ENCODE measurements at places on chromosomes 12 and 14.

DNA sequence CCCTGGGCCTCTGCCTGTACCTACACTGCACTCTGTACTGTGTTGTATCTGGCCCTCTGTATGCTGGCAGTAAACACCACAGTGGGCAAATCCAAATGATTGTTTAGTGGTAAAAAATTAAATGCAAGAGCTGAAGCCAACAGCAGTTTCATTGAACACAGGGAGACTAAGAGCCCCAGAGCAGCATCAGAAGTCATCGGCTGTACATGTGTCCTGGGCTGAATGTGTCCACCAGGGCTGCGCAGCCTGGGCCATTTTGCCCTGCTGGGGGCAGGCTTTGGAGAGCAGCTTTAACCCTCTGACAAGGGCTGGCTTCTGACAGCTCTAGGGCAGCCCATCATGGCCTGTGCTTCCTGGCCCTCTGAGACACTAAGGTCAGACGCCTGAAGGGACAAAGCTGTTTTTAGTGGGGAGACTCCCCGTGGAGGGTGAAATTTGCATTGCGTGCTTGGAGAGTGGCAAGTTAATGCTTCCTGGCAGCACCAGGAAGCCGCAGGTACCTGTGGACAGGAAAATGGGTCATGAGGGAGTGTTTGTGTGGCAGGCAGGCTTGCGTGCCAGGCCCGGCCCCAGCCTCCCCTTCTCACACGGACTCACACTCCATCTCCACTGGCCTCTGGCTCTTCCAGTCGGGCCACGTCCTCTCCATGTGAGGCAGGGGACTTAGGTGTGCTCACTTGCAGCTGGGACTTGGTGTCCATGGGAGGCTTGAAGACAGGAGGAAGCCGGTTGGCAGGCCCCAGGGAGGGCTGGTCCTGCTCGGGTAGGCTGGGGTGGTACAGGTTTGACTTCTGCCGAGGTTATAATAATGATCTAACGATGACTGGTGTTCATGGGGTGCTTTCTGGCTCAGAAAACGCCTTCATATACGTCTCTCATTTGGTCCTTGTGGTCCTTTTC is 150.1 kb downstream of the TSPAN9 start:
- DNase-seq: no peak

DNA sequence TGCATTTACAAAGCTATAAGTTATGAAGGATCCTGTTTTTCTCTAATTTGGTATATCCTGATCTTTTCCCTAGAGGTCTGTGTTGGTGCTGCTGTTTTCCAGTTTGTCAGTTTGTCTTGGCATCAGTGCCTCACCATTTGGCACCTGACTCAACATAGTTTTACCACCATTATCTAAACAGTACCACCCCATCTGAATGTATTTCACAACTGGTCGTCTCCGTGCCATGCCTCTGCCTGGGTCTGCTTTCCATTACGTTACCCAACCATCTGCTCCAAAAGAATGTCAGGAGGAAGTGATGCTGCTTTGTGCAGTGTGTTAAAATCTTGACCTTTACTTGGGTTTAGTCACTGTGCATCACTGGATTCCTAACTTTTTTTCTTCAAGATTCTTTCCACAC is 129.3 kb upstream of the RASSF8 start:
- DNase-seq: peak; percentile 16

- no peak for DNase-seq
Measured at GRCh38 chr12:120677765-120678473, 9.0 kb upstream of the MLEC start.

GRCh38 chr14:89139404-89140247 is 277.4 kb downstream of the FOXN3 start:
- DNase-seq: no peak

- no peak for DNase-seq
Measured at GRCh38 chr12:68580911-68581310, 29.8 kb upstream of the RAP1B start.

GRCh38 chr12:71685312-71685906 is 473 bp upstream of the TMEM19 start:
- DNase-seq: no peak

DNA sequence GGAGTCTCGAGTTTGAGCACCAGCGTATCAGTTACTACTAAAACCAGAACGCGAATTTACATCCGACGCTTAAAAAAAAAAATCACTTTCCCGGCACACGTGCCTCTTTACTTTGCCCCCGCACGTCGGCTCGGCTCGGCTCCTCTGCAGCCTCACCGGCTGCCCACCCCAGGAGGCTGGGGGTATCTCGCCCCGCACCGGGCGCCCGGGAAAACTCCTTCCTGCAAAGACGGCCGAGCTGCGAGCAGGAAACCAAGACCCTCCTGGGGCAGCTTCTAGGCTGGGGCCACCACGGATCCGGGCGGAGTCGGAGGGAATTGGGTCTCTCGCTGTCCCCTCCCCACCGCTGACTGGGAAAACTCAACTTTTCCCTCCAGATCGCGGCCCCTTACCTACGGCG is 610 bp downstream of the VSIG10 start:
- DNase-seq: no peak

GRCh38 chr14:75793806-75794205 is 132.8 kb downstream of the TTLL5 start:
- DNase-seq: no peak

GRCh38 chr12:90099288-90099687 is 390.6 kb upstream of the ATP2B1 start:
- DNase-seq: no peak

GRCh38 chr12:10126413-10126812 is 3.6 kb downstream of the CLEC7A start:
- no peak for DNase-seq

DNA sequence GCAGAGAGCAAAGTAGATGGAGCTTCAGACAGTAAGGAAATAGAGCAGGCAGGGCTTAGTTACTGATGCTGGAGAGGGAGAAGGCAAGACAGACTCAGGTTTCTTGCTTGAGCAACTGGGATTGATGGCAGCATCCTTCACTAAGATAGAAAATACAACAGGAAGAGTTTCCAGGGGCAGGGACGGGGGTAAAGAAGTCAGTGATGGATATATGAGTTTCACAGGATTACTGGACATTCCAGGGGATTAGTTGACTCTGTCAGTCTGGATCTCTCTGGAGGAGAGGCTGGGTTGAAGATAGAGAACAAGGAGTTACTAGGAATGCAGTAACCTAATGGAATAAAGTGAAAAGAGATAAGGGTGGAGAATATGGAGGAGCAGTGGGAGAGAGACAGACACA is 74.5 kb upstream of the ATF1 start:
- no peak for DNase-seq

DNA sequence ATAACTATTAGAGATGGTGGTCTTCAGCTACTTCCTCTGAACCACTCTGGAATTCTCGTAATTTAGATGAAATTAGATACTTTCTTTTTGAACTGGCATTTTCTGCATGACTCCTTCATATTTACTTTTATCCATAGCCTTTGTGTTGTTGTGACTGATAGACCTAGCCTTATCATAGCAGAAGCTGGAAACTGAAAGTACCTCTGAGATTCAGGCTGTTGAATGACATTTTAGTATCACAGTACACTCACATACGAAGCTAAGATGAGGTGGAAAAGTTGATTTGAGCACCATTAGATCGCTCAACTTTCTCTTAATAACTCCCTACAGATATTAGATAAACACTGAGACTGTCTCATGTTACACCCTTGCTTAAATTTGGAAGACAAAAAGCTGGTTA is 525.1 kb upstream of the FBXO33 start:
- no peak for DNase-seq

DNA sequence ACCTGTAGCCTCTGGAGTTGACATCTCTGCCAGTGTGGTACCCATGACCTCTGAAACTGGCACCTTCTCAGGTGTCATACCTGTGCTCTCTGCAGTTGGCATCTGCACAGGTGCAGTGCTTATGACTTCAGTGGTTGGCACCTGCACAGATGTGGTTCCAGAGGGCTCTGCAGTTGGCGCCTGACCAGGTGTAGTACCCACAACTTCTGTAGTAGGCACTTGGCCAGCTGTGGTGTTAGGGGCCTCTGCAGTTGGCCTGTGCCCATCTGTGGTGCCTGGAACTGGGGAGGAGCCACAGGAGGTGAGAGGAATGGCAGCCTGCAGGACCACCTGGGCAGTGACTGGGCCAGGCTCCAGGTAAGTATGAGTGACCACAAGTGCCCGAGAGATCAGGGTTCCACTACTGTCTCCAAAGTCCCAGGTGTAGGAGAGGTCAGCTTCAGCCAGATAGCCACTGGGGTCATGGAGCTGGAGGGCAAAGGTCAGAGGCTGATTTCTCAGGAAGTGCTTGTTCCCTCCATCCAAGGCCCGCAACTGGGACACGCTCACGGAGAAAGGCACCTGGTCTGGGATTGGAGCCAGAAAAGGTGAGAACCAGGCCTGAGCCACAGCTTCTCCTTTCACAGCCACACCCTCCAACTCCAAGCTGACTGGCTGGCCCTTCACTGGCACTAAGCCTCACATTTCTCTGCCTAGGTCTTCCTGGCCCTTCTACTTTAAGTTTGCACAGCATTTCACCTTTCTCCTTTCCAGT is 8.6 kb downstream of the PMEL start:
- DNase-seq: no peak

DNA sequence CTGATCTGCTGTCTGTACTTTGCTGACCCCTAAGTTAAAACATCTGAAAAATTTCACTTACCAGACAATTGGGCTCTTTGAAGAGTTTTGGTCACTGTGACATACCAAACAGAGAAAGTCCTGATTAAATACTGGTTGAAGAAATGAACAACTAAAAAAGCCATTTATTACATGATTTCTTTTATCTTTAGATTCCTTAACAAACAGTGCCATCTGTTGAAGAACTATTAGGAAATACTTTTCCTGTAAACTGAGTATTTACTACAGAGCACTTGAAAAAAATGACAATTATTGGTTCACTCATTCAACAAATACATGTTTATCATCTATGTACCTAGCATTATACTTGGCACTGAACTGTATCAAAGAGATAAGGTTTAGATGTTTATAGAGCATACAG is 6.5 kb upstream of the WASHC4 start:
- no peak for DNase-seq

DNA sequence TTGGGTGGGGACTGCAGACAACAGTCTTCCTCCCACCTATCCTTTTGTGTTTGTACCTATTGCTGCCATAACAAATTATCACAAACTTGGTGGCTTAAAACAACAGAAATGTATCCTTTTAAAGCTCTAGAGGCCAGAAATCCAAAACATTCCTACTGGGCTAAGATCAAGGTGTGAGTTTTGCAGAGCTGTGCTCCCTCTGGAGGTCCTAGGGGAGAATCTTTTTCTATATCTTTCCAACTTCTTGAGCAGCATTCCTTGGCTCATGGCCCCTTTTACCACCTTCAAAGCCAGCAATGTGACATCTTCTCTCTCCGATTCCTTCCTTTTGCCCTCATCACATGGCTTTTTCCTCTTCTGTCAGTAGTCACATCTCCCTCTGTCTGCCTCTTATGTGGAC is 190.6 kb downstream of the TTC8 start:
- no peak for DNase-seq

- DNase-seq: no peak
Measured at GRCh38 chr14:105168496-105168978, at the start of gene JAG2. JAG2 (minus strand) TSS chr14:105168776; CDS start chr14:105168420, 356 bp downstream.

DNA sequence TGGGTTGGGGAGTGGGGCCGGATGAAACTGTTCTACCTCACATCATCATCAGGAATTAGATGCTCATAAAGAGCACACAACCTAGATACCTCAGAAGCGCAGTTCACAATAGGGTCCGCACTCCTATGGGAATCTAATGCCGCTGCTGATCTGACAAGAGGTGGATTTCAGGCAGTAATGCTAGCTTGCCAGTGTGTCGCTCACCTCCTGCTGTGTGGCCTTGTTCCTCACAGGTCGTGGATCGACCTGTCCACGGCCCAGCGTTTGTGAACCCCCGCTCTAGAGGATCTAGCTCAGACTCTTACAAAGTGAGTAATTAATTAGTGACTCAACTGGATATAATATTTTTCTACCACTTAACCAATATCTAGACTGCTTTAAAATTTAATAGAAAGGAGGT is 5.8 kb downstream of the PPP1R12A start:
- no peak for DNase-seq

- DNase-seq: no peak
Measured at GRCh38 chr14:104953097-104953496, 25.1 kb downstream of the AHNAK2 start.

GRCh38 chr12:48069241-48069640 is 36.6 kb downstream of the SENP1 start:
- DNase-seq: no peak

GRCh38 chr12:104627990-104628830 is 171.5 kb downstream of the CHST11 start:
- no peak for DNase-seq

GRCh38 chr12:64633011-64633939 is 23.0 kb downstream of the RASSF3 start:
- DNase-seq: no peak

- DNase-seq: no peak
Measured at GRCh38 chr14:77212943-77213678, 31.5 kb downstream of the TMEM63C start.

GRCh38 chr14:100589071-100589759 is 2.0 kb upstream of the BEGAIN start:
- DNase-seq: no peak

GRCh38 chr14:51121096-51121495 is 26.2 kb upstream of the TRIM9 start:
- no peak for DNase-seq

- peak; percentile 95 for DNase-seq
Measured at GRCh38 chr12:57175428-57176138, 28.2 kb upstream of the LRP1-AS start.

All from tibial nerve (tissue), 4 donors.